ENCODE measurements at places on chromosomes 4 and X.

GRCh38 chr4:113358784-113359183 lies 309.3 kb downstream of the ANK2 start:
- no peak for DNase-seq

GRCh38 chr4:166498546-166498945 lies 625.5 kb downstream of the TLL1 start:
- no peak for DNase-seq

DNA sequence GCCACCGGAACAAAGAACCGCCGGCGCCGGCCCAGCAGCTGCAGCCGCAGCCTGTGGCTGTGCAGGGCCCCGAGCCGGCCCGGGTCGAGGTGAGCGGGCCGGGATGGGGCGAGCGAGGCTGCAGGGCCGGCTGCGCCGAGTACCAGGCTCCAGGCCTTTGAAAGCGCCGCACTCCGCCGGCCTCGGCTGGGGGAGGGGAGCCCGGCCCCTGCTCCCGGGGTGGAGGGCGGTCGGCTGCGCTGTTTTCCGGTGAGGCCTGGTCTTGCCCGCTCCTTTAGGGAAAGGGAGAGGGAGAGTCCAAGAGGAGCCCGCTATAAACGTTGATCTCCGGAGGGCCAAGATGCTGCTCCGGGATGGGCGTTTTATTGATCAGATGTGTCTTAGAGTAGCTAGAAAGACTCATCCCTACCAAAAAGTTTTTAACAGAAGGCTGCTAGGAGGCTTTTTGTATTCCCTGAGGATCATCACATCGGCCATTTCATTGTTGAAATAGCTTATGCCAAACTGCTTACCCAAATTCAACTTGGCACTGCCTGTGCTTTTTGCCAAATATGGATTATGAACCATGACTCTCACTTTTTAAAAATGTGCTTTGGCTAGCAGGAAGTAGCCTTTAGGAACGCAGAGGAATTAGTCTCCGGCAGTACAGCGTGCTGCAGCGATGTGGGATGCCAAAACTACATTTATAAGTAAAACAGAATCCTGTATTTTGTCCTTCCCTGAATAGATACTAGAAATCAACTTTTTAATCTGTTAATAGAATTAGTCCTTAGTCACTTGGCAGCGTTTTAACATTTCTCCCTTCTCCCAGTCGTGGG lies 760 bp downstream of the TMEM165 start:
- DNase-seq: peak; percentile 16

DNA sequence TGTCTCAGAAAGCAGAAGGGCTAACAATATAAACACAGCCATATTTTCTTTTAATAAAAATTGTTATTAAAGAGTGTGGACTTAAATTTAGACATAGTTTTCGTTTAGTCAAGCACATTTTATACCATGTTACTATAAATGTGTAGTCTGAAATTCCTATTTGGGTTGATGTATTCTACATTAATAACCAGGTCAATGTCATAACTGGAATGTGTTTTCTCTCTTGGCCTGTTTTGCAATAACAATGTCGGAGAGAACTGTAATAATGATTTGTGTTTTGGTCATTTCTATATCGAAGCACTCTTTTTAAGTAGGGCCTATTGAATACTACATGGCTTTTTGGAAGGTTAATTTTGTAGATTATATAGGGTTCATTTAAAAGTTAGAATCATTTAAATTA lies 5.5 kb downstream of the USO1 start:
- no peak for DNase-seq

Data from activated CD8-positive, alpha-beta memory T cell treated with anti-CD3 and anti-CD28 coated beads for 48 hours (primary cell).